ENCODE measurements at places on chromosomes 1 and 21.

DNA sequence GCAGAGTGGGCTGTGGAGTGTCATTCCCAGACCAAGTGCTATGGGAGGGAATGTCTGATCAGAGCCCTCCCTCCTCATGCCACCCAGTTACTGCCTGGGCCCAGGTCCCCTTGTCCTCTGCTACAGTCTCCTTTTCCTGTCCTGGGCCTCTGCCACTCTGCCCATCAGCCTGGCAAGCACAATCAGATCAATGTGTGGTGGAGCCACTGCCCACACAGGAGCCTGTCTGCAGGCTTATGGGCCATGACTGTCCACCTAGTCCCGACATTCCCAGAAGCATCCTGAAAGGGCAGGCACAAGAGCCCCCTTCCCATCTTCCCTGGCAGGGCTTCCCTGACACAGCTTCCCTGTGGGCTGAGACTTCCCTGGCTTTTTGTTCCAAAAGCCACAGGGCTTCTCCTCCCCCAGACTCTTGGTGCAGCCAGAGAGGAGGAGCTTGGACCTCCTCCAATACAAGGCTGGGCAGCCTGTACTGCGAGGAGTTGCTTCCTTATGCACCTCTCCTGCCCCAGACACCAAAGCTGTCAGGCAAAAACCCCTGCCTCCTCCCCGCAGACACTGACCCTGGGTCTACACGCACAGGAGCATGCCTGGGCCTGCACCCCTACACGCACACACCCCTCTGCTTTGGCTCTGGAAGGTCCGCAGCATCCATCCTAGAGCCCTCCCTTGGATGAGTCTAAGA, 29.2 kb upstream of the CNTN2 start:
- no peak for DNase-seq

- DNase-seq, result peak; percentile 10
Measured at GRCh38 chr1:147598621-147599361, 57.5 kb downstream of the BCL9 start.

GRCh38 chr21:38621132-38621531, 122.9 kb upstream of the ERG start:
- DNase-seq, result no peak

GRCh38 chr1:14612256-14612655, 13.8 kb downstream of the KAZN start:
- DNase-seq, result no peak

DNA sequence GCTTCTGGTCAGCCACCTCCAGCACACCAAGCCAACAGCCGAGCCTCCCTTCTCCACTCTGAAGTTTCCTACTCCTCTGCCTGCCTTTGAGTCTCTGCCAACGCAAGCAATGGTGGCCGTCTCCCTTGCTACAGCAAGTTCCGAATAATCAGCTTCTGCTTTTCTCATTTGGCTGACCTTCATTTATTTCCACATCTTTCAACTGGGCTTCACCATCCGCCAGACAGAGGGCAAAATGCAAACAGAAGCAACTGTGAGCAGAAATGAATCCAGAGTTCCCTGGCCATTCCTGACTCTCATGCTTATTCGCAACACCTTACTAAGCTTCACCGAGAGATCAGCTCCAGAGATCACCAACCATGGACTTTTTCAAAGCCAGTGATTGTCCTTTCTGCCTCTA, 621.0 kb downstream of the NPHP4 start:
- DNase-seq, result no peak

GRCh38 chr1:116087628-116088027, 23.6 kb upstream of the MAB21L3 start:
- DNase-seq, result no peak

- DNase-seq, result no peak
Measured at GRCh38 chr1:203722909-203723308, 42.1 kb upstream of the LAX1 start.

GRCh38 chr21:17428484-17428869, 84.4 kb upstream of the CXADR start:
- DNase-seq, result no peak

- DNase-seq, result no peak
Measured at GRCh38 chr1:8214501-8215173, 103.3 kb upstream of the SLC45A1 start.

- no peak for DNase-seq
Measured at GRCh38 chr1:79041666-79042065, 35.1 kb upstream of the ADGRL4 start.

DNA sequence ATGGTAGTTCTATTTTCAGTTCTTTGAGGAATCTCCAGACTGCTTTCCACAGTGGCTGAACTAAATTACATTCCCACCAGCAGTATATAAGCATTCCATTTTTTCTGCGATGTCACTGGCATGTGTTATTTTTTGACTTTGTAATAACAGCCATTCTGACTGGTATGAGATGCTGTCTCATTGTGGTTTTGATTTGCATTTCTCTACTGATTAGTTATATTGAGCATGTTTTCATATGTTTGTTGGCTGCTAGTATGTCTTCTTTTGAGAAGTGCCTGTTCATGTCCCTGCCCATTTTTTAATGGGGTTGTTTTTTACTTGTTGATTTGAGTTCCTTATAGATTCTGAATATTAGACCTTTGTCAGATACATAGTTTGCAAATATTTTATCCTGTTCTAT, 87.9 kb downstream of the RPS6KC1 start:
- no peak for DNase-seq

GRCh38 chr1:175388285-175388684, 195.7 kb upstream of the KIAA0040 start:
- no peak for DNase-seq

DNA sequence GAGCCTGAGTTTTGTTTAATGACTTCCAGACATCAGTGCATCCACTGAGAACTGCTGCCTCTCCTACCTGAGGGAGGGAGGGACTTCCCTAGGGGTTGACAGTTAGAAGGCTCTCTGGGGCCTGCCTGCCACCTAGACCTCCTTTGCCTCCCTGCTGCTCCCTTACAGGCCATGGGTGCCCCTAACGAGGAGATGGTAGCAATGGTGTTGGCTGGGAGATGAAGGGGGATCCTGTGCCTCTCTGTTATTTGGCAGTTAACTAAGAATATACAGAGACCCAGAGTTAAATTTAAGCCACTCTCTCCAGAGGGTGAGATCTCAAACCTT, 66.1 kb downstream of the UBE2U start:
- DNase-seq, result no peak
